ENCODE measurements at places on chromosomes 6 and 20. TPM values are rescaled to one million over a fixed set of nuclear protein-coding genes. Genes with fewer than 3 reads are reported as not detected.

Gene CRIP3
- total RNA-seq: 2.4 TPM

GRCh38 chr20:15375836-15376235 lies 1038.4 kb upstream of the FLRT3 start:
- no peak for DNase-seq

Gene OR2H1
- not detected for total RNA-seq

GRCh38 chr6:148146717-148147462 lies 195.7 kb upstream of the SASH1 start:
- DNase-seq: peak; percentile 86

DNA sequence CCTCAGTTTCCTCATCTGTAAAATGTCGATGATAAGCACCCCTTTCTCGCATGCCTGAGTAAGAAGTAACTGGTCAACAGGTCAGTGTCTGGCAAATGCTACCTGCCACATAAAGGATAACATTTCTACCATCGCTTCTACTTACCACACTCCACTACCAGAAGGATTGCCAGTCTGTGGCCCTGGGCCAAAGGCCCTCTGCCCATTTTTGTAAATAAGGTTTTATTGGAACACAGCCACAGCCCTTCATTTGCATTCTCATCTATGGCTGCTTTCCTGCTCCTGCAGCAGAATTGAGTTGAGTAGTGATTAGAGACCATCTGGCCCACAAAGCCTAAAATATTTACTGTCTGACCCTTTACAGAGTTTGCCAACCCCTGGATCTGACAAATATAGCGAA lies 121.8 kb downstream of the TOX2 start:
- no peak for DNase-seq

Gene CST2
- not detected for total RNA-seq

Gene TUBB2B
- total RNA-seq: 0.41 TPM

All from activated CD8-positive, alpha-beta T cell treated with anti-CD3 and anti-CD28 coated beads for 36 hours (primary cell).